ENCODE measurements at places on chromosomes 16 and 17.

DNA sequence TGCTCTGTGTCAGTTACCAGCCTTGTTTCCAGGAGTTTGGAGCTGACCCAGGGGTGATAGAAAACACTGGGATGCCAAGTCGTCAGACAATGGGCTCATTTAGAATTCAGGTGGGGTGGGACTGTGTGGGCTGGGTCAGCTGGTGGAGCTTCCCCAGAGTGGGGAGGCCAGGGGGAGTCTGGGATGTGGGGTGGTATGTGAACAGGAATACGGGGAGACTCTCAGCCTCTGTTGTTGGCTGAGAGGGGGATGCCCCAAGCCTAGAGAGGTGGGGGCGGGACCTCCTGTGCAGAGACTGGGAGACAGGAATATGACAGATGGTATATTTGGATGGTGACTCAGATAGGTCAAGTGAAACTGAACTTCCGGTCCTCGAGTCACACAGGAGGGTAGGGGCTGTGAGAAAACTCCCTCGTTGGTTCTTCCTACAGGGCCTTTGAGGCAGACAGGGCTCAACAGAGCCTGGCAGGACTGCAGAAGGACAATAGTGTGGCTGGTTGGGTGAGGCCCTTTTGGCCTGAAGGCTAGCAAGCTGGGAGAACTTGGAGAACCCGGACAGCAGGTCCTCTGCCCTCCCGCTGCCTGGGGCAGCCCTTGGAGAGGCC is 23.7 kb downstream of the CDH1 start:
- no peak for DNase-seq

- no peak for DNase-seq
Observed at GRCh38 chr17:43608313-43608712, 53.4 kb downstream of the MEOX1 start.

- no peak for DNase-seq
Observed at GRCh38 chr16:56610017-56610608, 1.7 kb downstream of the MT2A start.

DNA sequence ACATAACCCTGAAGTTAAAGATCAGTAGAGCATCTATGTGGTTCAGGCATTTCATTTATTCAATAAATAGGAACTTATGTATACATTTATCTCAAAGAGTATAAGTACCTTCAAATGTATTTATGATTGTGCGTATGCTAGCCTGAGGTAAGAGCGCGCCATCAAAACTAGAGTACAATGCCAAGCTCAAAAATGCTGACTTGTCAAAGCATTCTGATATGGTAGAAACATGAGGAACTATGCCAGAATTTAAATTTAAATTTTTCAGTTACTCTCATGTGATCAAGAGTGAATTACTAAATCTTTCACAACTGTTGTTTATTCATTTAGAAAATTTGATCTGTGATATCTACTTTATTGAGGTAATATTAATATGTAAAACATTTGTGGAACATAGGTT is 225.5 kb upstream of the CDH8 start:
- no peak for DNase-seq

DNA sequence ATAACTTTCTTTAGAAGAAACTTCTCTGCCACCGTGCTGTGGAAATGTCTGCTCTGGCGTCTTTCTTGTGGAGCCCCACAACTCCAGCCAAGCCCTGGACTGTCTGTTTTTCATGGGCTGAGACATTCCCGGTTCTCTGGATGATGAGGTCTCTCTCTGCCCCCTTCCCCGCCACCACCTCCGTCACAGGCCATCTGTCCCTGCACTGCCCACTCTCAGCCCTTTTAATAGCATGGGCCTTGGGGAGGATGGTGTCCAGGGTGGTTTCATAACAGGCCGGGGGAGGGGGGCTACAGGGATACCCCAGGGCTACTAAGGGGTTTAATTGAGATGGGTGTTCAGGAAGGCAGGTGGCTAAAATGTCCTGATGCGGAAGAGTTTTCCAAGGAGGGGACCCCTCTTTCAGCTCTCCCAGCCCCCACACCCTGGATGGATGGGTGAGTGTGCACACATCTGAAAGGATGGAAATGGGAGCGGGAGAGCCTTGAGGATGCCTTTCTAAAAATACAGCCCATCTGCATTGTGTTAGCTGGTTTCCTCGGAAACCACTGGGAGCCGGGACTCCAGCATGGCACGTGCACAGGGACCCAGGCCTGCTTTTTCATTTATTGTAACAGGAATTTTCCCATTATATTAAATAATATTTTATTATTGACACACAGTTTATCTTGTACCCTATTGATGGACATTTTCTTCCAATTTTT is 14.6 kb upstream of the NDRG4 start:
- no peak for DNase-seq
